ENCODE measurements at places on chromosomes 16 and 17.

DNA sequence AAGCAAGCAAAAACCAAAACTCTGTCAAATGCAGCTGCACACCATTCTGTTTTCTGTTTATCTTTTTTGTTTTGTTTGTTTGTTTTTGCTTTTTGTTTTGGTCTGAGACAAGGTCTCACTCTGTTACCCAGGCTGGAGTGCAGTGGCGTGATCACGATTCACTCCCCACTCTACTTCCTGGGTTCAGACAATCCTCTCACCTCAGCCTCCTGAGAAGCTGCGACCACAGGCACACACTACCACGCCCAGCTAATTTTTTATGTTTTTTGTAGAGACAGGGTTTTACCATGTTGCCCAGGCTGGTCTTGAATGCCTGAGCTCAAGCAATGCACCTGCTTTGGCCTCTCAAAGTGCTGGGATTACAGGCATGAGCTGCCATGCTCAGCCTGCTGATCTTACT lies 19.3 kb upstream of the SLFN13 start:
- DNase-seq = no peak

DNA sequence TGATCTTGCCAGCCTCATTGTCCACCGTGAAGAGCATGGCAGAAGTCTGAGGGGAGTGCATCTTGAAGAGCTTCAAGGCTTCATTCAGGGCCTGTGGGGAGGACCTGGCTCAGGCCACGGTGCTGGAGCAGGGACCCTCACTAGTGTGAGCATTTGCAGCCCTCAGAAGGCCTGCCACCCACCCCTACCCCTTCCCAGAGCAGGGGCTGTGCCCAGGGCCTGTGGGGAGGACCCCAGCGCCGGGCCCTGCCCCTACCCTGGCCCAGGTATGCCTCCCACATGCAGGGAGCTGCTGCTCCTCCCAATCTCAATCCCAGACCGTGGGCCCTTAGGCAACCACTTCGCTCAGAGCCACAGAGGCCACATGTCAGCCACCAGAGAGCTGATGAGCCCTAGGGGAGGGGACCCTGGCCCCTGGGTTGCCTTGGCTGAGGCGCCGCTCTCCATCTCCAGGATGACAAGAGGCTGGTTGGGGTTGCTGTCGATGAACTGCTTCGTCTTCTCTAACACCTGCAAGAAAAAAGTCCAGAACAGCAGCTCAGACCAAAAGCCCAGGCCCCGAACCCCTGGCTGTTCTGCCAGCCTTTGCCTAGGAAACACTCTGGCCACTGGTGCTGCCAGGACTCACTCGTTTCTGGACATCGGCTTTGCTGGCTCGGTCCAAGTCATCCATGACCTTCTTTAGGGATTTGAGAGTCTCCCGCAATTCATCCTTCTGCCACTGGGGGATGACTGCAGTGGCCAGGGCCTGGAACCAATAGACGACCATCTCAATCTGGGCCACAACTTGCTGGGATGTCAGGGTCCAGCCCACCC lies 1.8 kb upstream of the EXOSC6 start:
- DNase-seq = no peak

- no peak for DNase-seq
These were observed 2.8 kb downstream of the USP22 start for GRCh38 chr17:21039839-21040575.

GRCh38 chr17:41894791-41895331 lies 23.9 kb downstream of the ACLY start:
- no peak for DNase-seq

All from Right ventricle myocardium superior (tissue), 1 donor.